Stimulated activated CD8-positive, alpha-beta memory T cell treated with anti-CD3 and anti-CD28 coated beads, Interleukin-2, amount 100 ng/mL, for 1 hour (primary cell): ENCODE measurements at places on chromosomes 7 and 10.
A peak's percentile ranks its signal among the peaks of the same experiment; 100 is the strongest.

- DNase-seq: no peak
These were observed 1.2 kb downstream of the HIPK2 start for GRCh38 chr7:139776486-139777132.

DNA sequence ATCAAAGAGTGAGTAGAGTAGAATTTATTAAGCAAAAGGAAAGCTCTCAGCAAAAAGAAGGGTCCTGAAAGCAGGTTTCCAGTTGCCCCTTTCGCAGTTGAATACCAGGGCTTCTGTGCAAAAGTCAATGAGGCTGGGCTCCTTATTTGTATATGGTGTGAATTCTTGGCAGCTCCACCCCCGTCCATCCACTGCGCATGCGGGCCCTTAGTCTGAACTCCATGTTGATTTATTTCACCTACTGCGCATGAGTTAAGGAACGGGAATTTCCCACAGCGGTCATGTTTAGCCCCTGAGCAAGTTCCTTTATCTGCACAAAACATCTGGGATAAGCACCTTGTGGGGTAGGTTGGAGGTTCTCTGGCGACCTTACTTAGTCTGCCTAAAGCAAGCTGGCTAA, 325.6 kb downstream of the ZWINT start:
- no peak for DNase-seq

GRCh38 chr10:102775201-102775934, 31.6 kb downstream of the WBP1L start:
- DNase-seq: no peak

DNA sequence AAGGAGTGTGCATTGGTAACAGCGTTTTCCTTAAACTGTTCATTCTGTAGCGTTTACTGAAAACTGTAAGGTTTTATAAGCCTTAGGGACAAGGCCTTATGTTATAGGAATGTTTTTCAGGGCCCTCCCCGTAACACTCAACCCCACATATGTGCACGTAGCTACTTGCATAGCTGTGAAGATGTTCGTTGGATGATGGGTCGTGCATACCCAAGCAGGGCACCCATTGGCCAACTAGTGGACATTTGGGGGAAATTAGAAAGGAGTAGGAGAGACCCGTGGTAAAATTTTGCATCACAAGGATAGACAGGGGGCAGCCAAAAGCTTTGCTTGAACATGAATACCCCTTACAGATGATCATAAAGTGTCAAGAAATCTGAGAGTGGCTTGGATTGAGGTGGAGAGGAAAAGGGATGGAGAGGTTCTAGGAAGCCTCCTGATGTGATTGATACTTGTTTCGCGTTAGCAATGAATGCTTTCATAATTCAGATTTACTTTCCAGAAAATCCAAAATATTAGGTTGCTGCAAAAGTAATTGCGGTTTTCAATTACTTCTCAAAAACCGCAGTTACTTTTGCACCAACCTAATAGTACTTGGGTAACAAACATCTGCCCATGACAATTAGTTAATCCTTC, 878 bp downstream of the SEC61A2 start:
- no peak for DNase-seq

- DNase-seq: no peak
These were observed 261.0 kb upstream of the KLF6 start for GRCh38 chr10:4046030-4046429.

GRCh38 chr7:7785344-7785973, 67.1 kb upstream of the RPA3 start:
- DNase-seq: no peak

GRCh38 chr10:14399641-14400040, 68.9 kb upstream of the FRMD4A start:
- DNase-seq: no peak

- DNase-seq: no peak
These were observed 73.7 kb downstream of the ITIH5 start for GRCh38 chr10:7593063-7593462.

GRCh38 chr7:150408393-150409299, 29.5 kb downstream of the ZNF775 start:
- DNase-seq: no peak

GRCh38 chr10:15313843-15314242, 57.2 kb downstream of the FAM171A1 start:
- no peak for DNase-seq

GRCh38 chr10:124296121-124296812, 122.5 kb downstream of the OAT start:
- no peak for DNase-seq

DNA sequence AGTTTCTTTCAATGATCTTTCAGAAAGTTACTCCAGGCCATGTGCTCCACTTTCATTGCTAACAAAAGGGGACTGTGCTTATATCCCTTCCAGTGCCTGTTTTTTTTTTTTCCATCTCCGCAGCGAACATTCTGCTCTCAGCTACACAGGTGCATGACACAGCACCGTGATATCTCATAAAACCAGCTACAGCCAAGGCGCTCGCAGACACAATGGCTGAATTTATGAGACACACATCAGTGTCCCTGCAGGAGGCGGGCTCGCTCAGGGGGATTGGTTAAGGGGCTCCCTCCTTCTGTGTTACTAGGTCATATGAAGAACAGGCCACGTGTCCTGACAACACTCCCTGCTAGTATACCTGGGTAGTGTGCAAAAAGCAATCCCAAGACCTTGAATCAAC, 245.5 kb downstream of the SKAP2 start:
- DNase-seq: no peak

- DNase-seq: no peak
These were observed 571 bp downstream of the KDM7A start for GRCh38 chr7:140176122-140176701.

- no peak for DNase-seq
These were observed 8.5 kb upstream of the SLC39A12 start for GRCh38 chr10:17943033-17943745.

DNA sequence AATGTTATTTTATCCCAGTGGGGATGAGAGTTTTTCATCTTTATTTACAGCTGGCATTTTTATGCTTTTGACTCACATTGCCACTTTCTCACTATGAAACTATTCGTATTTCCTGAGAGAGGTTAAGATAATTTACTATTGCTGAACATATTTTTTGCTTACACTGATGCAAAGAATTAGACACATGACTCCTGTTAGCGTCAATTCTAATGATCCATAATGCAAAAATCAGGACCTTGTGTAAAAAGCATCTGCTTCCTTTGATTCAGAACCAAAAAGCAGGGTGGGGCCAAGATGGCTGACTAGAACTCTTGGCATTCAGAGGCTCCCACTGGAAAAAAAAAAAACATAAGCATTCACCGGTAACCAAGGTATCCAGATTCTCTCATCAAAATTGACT, 464.8 kb downstream of the SEMA3D start:
- no peak for DNase-seq

DNA sequence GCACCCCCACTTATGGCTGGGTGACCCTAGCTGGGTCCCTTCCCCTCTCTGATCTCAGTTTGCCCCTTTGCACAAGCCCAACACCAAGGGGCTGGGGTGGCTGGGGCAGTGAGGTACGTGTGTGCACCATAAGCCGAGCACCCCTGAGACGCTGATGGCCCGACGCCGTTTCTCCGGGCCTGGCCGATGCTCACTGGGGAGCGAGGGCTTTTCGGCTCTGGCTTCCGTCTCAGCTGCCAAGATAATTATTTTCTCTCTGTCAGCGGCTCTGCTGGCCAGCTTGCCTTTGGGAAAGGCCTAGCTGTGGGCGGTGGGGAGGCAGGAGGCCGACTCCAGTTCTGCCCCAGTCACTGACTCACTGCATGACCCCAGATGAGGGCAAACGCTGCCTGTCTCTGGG, 91.0 kb downstream of the ZMIZ1 start:
- DNase-seq: no peak

- DNase-seq: peak; percentile 68
These were observed 606 bp downstream of the TAX1BP1 start for GRCh38 chr7:27740449-27741086.

- DNase-seq: no peak
These were observed 369.9 kb upstream of the NRP1 start for GRCh38 chr10:33704214-33704830.

DNA sequence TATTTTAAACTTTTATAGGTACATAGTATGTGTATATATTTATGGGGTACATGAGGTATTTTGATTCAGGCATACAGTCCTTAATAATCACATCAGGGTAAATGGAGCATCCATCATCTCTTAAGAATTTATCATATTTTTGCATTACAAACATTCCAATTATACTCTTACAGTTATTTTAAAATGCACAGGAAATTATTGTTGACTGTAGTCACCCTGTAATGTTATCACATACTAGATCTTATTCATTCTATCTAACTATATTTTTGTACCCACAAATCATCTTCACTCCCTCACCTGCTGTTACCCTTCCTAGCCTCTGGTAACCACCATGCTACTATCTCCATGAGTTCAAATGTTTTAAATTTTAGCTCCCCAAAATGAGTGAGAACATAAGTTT, 56.3 kb upstream of the FAM3C start:
- no peak for DNase-seq

DNA sequence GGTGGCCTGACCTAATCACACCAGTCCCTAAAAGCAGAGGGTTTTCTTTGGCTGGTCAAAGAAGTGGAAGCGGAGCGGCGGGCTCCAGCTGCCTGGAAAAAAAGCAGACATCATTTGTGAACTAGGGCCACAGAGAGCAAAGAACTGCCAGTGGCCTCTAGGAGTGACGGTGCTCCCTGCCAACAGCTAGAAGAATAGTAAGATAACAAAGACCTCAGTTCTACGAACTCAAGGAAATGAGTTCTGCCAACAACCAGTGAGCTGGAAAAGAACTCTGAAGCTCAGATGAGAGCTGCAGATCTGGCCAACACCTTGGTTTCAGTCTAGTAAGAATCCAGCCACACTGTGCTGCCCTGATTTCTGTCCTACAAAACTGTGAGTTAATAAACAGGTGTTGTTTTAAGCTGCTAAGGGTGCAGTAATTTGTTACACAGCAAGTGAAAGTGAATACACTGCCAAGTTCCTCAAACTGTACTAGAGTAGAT, 178.0 kb downstream of the SRPK2 start:
- no peak for DNase-seq

- no peak for DNase-seq
These were observed 997.1 kb upstream of the C7orf33 start for GRCh38 chr7:147593271-147594057.

- DNase-seq: no peak
These were observed 52.7 kb downstream of the DENND11 start for GRCh38 chr7:141649137-141649864.

- DNase-seq: no peak
These were observed 89.4 kb downstream of the CTNNA3 start for GRCh38 chr10:67606572-67606971.

DNA sequence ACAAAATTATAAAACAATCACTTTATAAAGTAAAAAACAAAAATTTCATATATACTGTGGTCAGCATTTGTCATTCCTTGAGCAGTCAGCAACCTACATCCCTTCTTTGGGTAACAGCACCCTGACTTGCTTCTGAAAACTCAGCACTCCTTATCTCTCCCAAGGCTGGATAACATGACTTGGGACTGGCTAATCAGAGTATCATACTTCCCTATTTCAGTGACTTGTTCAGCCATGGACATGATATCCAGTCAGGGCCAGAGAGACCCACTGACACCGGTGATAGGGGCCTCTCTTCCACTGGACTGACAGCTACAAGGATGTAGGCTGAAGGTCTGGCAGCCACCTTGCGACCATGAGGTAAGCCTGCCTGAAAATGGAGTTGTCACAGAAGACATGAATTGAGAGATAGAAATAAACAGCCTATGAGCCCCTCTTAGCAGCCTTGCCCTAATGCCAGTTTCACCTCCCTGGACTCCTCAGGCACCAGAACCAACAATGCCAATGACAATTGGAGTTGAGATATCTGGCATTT, 84.4 kb upstream of the NEBL start:
- no peak for DNase-seq

DNA sequence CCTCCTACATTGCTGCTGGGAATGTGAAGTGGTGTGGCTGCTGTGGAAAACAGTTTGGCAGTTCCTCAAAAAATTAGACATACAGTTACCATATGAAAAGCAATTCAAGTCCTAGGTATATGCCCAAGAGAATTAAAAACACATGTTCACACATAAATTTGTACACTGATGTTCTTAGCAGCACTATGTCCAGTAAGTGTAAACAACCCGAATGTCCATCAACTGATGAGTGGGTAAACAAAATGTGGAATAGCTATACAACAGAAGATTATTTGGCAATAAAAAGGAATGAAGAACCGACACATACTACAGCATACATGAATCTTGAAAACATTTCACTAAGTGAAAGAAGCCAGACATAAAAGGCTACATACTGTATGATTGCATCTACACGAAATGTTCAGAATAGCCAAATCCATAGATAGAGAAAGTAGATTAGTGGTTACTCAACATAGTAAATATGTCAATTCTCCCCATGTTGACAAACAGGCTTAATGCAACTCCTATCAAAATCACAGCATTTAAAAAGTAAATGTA, 17.2 kb downstream of the CEP41 start:
- DNase-seq: no peak

GRCh38 chr10:37748170-37748569, 109.2 kb downstream of the ZNF248 start:
- DNase-seq: no peak

DNA sequence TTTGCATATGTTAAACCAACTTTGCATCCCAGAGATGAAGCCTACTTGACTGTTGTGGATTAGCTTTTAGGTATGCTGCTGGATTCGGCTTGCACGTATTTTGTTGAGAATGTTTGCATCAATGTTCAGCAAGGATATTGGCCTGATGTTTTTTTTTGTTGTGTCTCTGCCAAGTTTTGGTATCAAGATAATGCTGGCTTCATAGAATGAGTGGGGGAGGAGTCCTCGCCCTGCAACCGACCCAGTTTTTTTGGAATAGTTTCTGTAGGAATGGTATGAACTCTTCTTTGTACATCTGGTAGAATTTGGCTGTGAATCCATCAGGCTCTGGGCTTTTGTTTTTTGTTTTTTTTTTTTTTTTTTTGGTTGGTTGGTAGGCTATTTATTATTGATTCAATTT, 147.9 kb downstream of the AHR start:
- no peak for DNase-seq

- DNase-seq: no peak
These were observed 83.8 kb downstream of the COL13A1 start for GRCh38 chr10:69885379-69886013.

DNA sequence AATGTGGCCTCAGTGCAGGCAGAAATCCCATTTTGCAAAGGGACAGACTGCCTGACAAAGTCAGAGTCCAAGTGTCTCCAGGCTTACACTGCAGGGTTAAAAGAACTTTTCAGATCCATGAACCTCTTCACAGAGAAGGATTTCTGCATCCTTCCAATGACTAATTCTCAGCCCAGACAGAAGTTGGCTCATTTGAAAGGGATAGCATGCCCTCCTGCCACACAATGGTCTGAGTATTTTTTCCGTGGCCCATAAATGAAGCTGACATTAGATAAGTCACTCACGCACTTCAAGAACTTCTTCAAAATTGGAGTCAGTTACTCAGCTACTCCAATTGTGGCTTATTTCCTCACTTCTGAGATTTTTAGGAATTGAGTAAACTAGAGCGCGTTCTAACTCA, 170.2 kb downstream of the PLXNA4 start:
- no peak for DNase-seq

- no peak for DNase-seq
These were observed 518.9 kb upstream of the CELF2 start for GRCh38 chr10:10498781-10499180.

DNA sequence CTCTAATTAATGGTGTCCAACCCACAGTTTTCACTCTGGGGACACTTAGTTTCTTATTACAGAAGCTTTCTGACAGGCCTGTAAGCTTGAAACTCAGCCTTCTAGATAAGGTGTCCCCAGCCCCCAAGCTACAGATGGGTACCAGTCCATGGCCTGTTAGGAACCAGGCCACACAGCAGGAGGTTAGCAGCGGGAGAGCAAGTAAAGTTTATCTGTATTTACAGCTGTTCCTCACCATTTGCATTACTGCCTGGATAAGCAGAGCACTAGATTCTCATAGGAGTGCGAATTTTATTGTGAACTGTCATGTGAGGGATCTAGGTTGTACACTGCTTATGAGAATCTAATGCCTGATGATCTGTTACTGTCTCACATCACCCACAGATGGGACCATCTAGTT, 93.7 kb downstream of the TMEM26 start:
- no peak for DNase-seq
